ENCODE measurements at places on chromosomes 13 and 19.

- no peak for DNase-seq
Observed at GRCh38 chr13:99620806-99621205, 119.5 kb downstream of the TM9SF2 start.

GRCh38 chr13:109576331-109576813 lies 210.0 kb downstream of the IRS2 start:
- no peak for DNase-seq

GRCh38 chr13:53206455-53206854 lies 177.8 kb downstream of the OLFM4 start:
- DNase-seq: no peak

DNA sequence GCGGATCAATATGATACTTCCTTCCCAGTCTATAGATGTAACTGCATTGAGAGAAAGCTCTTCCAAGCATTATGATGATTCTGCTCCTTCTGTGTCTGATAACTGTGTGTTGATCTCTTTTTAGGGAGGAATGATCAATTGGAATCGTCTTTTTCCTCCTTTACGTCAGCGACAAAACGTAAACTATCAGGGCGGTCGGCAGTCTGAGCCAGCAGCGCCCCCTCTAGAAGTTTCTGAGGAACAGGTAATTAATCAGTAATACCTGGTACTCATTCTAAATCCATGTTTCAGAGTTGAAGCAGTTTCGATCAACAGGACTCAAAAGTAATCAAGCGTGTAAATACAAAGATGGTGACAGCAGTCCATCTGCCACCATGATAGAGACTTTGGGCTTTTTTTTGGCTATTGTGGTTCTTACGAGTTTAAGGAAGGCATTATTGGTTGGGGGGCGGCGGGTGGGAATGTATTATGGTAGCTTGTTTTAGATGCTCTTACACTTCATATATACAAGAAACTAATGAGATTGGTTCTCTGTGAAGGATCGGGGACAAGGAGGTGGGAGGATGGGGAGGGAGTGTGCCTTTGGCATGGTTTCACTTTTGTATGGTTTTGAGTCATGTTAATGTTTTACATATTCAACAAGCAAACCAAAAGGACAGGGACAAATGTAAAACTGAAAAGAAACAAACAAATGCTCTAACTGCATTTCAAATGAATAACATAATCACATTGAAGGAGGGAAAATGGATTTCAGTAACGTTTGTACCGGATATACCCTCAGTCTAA lies 60.7 kb upstream of the GPR183 start:
- DNase-seq: no peak

DNA sequence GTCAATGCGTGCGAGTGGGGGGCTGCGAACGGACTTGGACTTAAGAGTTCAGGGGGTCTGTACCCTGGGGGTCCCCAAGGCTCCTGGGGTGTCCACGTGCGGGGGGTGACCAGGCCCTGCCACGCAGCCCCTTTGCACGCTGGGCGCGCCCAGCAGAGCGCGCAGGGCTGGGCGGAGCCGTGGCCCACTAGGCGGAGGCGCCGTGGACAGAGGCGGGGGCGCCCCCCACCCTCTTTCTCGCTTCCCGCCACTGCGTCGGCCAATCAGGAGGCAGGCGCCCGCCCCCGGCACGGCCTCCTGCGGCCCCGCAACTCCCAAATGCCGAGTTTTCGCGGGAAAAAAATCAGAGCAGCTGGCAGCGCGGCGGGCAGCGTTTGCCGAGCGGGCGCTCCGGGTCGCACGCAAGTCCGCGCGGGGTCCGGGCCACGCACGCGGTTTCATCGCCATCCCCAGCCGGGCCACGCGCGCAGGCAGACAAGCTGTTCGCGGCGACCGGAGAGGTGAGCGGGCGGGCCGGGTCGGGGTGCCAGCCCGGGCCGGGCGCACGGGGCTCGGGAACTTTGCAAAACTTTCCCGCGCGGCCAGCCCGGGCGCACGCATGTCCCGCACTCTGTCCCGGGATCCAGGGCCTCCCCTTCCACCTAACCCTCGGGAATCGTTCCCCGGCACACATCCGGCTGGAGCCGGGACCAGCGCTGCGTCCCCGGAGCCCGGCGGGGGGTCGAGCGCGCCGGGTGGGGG lies at the start of gene UHRF1:
Gene UHRF1 (plus strand): TSS at position 346 of the 741 bp plus-strand sequence. CDS start 1,385 bp downstream, outside the sequence.
- peak; percentile 72 for DNase-seq

- DNase-seq: no peak
Observed at GRCh38 chr19:14006766-14007562, 844 bp upstream of the RFX1 start.

- DNase-seq: no peak
Observed at GRCh38 chr13:44879452-44880058, 109.7 kb downstream of the NUFIP1 start.

GRCh38 chr19:44813070-44813840 lies 4.4 kb downstream of the BCAM start:
- no peak for DNase-seq

GRCh38 chr13:35208587-35208986 lies 266.5 kb downstream of the NBEA start:
- no peak for DNase-seq

DNA sequence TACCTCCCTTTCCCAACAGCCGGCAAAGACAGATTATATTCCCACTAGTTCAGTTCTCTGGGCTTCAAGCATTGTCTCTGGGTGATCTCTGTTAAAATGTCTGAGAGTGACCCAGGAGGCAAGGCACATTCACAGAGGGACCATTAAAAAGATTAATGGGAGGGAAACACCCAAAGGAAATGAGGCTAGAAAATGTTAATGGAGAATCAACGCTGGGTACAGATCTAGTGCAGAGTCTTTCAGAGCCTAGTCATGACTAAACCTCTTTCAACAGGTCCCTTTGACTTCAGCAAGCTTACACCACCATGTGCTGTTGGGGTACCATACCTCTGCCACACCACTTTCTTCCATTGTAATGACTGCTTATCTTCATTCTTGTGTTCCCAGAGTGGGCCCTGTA lies 358.6 kb downstream of the DCT start:
- no peak for DNase-seq

DNA sequence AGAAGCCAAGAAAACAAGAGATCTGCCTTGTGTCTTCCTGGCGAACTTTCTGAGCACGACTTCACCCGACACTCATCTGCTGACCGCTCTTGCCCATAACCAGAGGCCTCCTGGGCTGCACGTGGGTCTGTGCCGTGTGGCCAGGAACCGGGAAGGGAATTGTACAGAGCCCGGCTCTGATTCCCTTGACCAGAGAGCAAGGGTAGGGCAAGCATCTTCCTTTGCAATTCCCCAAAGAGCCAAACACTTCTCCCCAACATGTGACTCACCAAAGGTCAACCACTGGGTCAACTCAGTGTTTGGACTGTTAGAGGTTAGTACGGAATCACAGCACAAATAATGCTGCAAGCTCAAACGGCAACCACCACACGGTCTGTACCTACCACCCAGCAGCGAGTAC lies 48.9 kb downstream of the KLF2 start:
- DNase-seq: peak; percentile 47

- DNase-seq: no peak
Observed at GRCh38 chr13:29160862-29161261, 340.7 kb downstream of the MTUS2 start.

DNA sequence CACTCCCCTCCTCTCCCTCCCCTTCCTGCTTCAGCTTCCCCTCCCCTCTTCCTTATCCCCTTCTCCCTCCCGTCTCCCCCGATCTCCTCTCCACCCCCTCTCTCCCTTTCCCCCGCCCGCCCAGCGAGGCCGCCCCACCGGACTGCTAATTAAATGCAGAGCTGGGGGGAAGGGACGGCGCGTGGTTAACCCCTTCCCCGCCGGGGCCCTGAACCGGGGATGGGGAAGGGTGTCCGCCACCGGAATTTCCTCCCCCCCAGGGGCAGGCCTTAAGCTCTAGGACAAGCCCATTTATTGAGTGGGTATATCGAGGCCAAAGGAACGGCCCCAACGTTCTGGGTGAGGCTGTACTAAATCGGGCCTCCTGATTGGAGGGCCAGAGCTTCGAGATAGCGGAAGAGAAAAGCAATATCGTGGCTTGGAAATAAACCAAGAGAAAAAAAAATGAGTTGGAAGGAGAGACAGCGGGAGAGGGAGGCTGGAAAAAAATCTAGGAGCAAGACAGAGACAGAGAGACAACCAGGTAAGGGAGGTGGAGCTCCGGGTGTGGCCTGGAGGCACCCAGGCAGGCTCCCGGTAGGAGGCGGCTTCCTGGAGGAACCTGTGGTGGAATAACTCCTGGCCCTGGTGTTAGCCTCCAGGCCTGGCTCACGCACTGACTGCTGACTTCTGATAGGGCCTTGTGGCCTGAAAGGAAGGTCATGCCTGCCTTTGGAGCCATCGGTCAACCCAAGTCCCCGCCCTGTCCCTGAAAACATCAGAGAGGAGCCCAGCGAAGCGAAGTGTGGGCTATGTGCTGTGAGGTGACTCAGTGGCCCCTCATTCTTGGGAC lies 11.6 kb upstream of the JUND start:
- DNase-seq: peak; percentile 94

- DNase-seq: no peak
Observed at GRCh38 chr19:4199699-4200293, 17.3 kb downstream of the ANKRD24 start.

All from muscle of back (tissue), 13 donors.